ENCODE measurements at places on chromosomes 6 and 20. TPM values are rescaled to one million over a fixed set of nuclear protein-coding genes. Genes with fewer than 3 reads are reported as not detected.

Gene ZSWIM1
- 3.0 TPM for polyA plus RNA-seq

Gene KIF25
- polyA plus RNA-seq = not detected

Gene BEND3
- polyA plus RNA-seq = not detected

Gene DEFB132
- not detected for polyA plus RNA-seq

Gene WFDC2
- not detected for polyA plus RNA-seq

Gene SAPCD1
- not detected for polyA plus RNA-seq

Gene ATXN1
- polyA plus RNA-seq = 0.44 TPM

Gene USP49
- polyA plus RNA-seq = 0.69 TPM

Gene PRKN
- polyA plus RNA-seq = 9.3 TPM

Gene PRDM13
- not detected for polyA plus RNA-seq

Gene SNX3
- polyA plus RNA-seq = 660 TPM

Gene RAET1G
- polyA plus RNA-seq = not detected

Gene PEX7
- polyA plus RNA-seq = 19.6 TPM

Gene SPTLC3
- not detected for polyA plus RNA-seq

Gene GPR31
- not detected for polyA plus RNA-seq

Gene FAM83B
- polyA plus RNA-seq = not detected

Gene SPATS1
- polyA plus RNA-seq = not detected

Gene EYS
- polyA plus RNA-seq = 0.07 TPM

Gene ISM1
- not detected for polyA plus RNA-seq

Gene CPNE1
- 303 TPM for polyA plus RNA-seq

Gene BMP6
- 0.60 TPM for polyA plus RNA-seq

Gene RALGAPB
- polyA plus RNA-seq = 13.7 TPM

Gene ALDH5A1
- polyA plus RNA-seq = 20.4 TPM

Gene SMLR1
- polyA plus RNA-seq = not detected

Gene PLCB1
- polyA plus RNA-seq = 0.73 TPM

Gene HCRTR2
- polyA plus RNA-seq = not detected

Gene MTG2
- polyA plus RNA-seq = 16.8 TPM

Gene ACSS1
- 84.6 TPM for polyA plus RNA-seq

Gene LKAAEAR1
- not detected for polyA plus RNA-seq

Gene ZDHHC14
- polyA plus RNA-seq = 1.7 TPM

Measured in naive B cell (primary cell).